ENCODE measurements at places on chromosomes 5 and 9.

DNA sequence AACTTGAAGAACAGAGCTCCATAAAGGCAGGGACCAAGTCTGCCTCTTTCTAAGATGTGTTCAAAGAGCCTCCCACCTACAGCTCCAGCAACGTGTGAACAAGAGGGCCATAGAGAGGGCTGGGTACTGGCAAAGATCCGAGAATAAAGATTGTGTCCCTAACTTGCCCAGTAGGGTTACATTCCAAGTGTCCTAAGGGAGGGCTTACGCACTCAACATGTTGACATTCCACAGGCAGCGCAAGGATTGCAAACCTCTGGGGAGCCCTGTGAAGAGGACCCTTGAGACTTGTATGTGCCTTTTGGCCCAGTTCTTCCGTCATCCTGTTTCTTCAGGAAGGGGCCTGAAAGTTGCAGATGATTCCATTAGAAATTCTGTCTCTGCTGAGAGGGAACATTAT is 48.2 kb upstream of the ENTREP1 start:
- no peak for DNase-seq

- no peak for DNase-seq
These were observed 206.0 kb upstream of the PRR16 start for GRCh38 chr5:120258123-120258522.

GRCh38 chr9:91825422-91825821 is 124.6 kb downstream of the ROR2 start:
- DNase-seq: no peak

GRCh38 chr5:6264394-6264793 is 114.0 kb downstream of the MED10 start:
- DNase-seq: no peak

DNA sequence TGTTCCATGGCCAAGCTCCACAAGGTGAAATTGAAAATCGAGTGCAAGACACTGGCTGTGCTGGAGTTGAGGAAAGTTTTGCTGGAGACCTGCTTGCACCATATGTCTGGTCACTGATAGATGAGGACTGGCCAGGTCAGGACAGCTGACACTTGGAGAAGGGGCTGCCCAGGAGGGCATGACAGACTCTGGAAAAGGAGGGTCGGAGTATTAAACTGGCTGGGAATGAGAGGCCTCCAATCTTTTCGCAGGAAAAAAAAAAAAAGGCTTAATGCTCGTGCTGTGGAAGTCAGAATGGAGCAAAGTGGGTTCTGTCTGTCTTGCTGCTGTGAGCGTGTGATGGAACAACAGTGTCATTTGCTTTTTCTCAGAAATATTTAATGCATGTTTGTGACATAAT is 5.5 kb downstream of the TENT4A start:
- DNase-seq: no peak

DNA sequence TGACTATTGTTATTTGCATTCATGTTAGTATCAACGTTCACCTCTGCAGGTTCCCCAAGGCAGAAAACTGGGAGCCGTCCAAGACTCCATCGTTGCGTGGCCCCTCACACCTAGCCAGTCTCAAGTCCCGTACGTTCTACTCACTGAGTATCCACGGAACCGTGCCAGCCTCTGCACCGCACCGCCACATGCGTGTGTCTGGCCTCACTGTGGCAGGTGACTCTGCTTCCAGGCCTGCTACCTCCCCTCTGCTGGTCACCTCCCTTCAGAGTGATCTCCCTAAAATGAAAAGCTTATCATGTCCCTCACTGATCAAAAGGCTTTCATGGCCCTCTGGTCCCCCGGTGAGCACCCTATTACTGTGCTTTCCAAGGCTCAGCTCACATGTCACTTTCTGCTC is 108.1 kb downstream of the GABBR2 start:
- DNase-seq: no peak

DNA sequence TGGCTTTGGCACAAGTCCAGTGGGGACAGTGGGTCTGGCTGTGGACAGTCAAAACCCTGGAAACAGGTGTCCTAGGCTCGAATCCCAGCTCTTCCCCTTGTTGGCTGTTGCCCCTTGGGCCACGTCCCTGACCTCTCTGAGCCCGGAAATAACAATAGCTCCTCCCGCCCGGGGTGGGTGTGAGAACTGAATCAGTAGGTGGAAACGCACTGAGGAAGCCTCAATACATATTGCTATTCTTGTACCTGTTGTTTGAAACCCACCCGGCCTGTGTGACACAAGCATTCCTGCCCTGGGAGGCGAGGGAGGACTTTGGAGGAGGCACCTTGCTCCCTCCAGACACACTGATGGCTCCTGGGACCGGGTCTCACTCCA is 134.1 kb downstream of the OLFM1 start:
- DNase-seq: no peak

- DNase-seq: no peak
These were observed 31.3 kb downstream of the IRF1 start for GRCh38 chr5:132459031-132459982.

- DNase-seq: no peak
These were observed 6.0 kb downstream of the LRRC8A start for GRCh38 chr9:128887914-128888350.

All from NCI-H524 (cell line).